ENCODE measurements at places on chromosomes 1 and 21.

- no peak for DNase-seq
These were observed 6.7 kb downstream of the CDC7 start for GRCh38 chr1:91507328-91507727.

DNA sequence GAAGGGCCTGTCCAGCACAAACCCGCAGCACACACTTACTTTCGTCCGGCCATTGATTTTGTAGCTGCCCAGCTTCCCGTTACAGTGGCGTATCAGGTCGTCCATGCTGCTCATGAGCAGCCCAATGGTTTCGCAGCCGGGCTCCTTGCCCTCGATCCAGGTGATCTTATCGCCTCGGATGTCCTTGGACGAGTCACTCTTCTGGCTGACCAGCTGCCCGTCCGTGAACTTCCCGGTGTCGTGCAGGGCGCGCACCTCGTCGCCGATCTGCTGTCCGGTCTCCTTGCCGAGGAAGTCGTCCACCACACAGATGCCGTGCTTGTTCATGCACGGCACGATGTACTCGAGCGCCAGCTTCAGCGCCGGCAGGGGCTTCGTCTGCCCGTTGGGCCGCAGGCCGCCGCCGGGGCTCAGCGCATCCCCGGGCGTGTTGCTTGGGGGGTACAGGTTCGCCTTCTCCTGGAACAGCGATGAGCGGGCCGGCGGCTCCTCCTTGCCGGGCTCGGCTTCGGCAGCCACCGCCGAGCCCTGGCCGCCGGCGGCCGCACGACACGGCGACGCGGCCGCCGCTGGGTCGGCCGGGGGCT lies 1.0 kb downstream of the EGLN1 start:
- DNase-seq, result no peak

GRCh38 chr1:54375712-54376429 lies 30.3 kb downstream of the SSBP3 start:
- DNase-seq, result no peak

DNA sequence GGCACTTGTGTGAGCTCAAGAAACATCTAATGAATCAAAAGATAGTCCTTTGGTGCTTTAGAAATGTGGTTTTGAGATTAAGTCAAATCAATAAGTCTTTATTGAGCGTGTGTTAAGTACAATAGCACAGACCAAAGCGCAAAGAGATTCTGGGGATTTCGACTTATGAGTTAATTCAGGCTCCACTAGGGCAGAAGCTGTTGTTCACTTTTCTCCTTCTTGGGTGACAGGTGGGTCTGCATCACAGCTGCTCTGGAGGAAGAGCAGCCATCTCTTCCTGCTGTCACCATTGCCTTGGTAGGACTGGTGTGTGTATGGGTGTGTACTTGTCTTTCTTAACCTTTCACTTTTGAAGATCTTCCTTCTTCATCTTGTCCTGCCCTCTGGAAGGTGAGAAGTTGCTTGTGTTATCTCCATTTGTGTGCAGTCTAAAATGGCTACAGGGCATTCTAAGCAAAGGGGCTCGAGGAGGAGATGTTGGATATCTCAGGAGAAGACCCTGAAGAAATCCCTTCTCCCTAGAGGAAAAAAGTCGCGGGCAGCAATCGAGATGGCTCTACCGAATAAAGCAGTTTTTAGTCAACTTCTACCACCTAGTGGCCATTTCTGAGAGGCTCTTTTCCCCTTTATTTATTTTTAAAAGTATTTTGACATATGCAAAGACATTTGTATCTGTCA lies 22.9 kb upstream of the DISC1 start:
- peak; percentile 25 for DNase-seq

GRCh38 chr1:209768354-209768774 lies 12.5 kb downstream of the TRAF3IP3 start:
- DNase-seq, result no peak

GRCh38 chr1:230167419-230167852 lies 100.4 kb downstream of the GALNT2 start:
- DNase-seq, result no peak

DNA sequence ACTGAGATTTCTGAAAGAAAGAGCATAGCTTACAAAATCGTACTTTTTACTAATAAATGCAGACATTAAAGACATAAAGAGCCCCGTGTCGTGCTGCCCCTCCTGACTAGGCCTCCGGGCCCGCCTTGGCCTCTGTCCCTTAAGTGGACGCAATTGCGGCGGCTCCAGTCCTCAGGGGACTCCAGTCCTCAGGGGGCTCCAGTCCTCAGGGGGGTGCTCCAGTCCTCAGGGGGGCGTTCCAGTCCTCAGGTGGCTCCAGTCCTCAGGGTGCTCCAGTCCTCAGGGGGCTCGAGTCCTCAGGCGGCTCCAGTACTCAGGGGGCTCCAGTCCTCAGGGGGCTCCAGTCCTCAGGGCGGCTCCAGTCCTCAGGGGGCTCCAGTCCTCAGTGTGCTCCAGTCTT lies 10.6 kb upstream of the OR2M2 start:
- DNase-seq, result no peak

DNA sequence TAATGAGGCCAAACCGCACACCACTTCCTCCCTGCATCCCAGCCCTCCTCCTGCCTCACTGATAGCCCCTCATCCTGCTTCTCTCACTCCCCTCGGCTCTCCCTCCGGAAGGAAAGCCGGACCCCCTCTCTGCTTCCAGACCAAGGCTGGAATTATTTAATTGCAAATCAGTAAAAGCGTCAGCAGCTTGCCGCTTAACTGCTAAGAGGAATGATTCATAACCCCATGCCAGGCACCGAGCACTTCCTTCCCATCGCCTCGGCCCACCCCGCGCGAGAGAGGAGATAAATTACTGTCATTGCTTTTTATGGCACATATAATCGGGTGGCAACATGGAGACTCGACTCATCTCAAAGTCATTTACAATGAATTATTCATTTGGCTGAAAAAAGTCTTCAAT lies 77.3 kb downstream of the UBIAD1 start:
- no peak for DNase-seq

DNA sequence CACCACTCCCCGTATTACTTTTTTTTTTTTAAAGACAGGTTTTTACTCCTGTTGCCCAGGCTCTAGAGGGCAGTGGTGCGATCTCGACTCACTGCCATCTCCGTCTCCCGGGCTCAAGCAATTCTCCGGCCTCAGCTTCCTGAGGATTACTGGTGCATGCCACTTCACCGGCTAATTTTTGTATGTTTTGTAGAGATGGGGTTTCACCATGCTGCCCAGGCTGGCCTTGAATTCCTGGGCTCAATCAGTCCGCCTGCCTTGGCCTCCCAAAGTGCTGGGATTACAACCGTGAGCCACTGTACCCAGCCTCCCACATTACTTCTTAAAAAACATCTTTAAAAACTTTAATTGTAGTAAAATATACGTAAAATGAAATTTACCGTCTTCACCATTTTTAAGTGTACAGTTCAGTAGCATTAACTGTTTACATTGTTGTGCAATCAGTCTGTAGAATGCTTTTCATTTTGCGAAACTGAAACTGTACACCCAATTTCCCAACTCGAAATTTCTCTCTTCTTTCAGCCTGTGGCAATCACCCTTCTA lies 77.0 kb downstream of the ZMYM4 start:
- no peak for DNase-seq

All from fibroblast of skin of left biceps (primary cell).